Foreskin keratinocyte (primary cell): ENCODE measurements at places on chromosomes 3 and 15.

- peak; percentile 95 for DNase-seq
Observed at GRCh38 chr3:48088749-48089466, 72.7 kb upstream of the MAP4 start.

DNA sequence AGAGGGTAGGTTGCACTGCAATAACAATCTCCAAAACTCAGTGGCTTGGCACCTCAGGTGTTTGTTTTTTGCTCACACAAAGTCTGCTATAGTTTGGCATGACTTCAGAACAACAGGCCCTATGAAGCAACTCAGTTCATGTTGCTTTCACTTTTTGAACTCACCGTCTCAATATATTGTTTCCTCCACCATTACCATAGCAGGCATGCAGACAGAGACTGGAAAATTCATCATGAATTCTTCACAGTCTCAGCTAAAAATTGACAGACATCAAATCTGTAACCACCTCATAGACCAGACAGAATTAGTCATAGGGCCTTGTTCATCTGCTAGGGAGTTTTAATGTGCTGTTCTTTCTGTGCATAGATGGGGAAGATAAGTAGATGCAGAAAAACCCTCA, 161.4 kb upstream of the POU1F1 start:
- DNase-seq, result peak; percentile 44

DNA sequence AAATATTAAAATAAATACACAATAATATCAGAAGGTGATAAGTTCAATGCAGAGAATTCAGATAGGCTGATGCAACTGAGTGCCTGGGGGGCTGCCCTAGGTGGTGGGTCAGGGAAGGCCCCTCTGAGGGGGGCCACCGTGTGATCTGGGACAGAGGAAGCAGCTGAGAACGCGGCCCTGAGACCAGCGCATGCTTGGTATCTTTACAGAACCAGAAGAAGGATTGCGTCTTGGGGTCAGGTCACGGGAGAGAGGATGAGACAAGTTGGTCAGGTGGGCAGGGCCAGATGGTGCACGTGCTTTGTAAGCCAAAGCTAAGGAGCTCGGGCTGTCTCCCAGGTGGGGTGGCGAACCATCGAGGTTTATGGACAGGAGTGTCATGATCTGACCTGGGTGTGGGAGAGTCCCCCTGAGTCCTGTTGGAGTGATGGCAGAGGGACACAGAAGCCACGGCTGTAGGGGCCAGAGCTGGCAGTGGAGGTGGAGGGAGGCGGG, 121.2 kb downstream of the ETFA start:
- no peak for DNase-seq

- no peak for DNase-seq
Observed at GRCh38 chr3:58369876-58370275, 37.2 kb downstream of the PXK start.

DNA sequence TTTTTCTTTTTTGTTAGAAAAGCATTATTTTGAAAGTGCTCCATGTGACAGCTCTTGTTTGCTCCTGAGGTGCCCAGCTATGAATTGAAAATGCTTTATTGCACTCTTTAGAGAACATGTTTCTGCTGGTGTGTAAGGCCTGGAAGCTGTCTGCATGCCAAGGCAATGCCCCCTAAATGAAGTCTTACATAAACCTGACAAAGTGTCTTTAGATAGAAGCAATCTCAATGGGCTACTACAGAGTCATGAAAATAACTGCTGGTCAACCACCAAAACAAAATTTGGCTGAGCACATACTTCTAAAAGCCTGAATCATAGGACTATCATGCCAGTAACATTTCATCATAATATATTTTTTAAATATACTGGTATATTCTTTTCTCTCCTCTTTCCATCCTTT, 178.7 kb downstream of the THRB start:
- peak; percentile 53 for DNase-seq

DNA sequence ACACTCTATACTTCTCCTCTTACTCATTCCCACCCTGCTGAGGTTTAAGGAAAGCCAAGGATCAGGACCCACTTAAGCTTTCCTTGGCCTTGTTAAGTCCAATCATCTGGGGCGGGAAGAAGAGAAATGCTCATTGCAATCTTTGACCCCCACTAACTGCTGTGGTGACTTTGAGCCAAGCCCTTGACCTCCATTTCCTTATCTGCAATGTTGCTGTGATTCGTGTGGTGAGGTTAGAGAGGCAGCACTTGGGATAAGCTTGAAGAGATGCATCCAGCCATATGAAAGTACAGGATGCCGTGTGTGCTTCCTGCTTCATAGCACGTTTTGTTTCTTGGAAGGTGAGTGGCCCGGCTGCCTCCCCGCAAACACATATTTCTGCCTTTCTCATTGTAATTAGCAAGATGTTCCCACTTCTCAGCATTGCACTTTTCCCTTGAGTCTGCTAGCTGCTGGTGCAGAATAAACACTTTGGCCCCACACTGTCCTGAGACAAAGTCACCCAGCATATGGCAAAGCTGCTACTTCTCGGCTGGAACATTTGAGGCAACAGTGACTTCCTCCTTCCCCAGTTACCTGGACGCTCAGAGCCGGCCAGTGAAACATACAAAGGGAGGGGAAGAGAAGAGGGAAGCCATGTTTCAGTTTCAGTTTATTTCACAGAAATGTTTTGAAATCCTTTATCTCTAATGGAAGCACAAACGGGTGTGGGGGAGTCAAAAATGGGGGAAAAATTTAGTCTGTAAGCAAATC, 10.5 kb upstream of the NUDT16 start:
- DNase-seq, result no peak

DNA sequence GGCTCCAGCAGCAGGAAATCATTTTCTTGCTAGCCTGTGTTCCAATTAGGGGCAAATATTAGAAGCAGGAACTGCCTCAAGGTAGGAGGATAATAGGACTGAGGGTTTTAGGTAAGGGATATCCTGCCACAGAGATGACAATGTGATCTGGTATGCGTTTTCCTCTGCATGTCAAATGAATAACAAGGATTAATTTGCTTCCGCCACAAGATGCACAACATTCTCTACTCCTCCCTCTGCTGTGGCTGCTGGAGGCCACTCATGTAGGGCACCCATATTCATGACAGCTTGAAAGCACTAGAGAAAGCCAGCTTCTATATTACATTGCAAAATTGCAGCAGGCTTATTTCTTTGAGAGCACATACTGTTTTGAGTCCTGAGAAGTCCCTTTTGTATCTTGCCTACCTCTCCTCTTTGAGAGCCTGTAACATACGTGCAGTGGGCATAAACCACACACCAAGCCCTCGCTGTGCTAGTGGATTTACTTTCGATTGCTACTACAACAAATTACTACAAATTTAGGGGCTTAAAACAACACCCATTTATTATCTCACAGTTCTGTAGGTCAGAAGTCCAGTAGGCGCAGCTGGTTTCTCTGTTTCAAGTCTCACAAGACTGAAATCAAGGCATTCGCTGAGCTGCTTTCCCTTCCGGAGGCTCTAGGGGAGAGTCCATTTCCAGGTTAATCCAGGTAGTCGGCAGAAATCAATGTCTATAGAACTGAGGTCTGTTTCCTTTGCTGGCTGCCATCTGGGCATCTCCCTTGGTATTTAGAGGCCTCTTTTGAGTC, 5.9 kb upstream of the CD47 start:
- peak; percentile 68 for DNase-seq

- DNase-seq, result no peak
Observed at GRCh38 chr15:32904448-32904847, 186.6 kb downstream of the GREM1 start.
